ENCODE measurements at places on chromosomes 5 and 9. TPM values are rescaled to one million over a fixed set of nuclear protein-coding genes. Genes with fewer than 3 reads are reported as not detected.
A peak's percentile ranks its signal among the peaks of the same experiment; 100 is the strongest.

C9orf153 gene
- 0.41 TPM for total RNA-seq

CCNI2 gene
- not detected for total RNA-seq

PDCD1LG2 gene
- 3.6 TPM for total RNA-seq

PCDHB12 gene
- total RNA-seq, result 2.4 TPM

MARCHF11 gene
- total RNA-seq, result 2.5 TPM

PCDHGB4 gene
- total RNA-seq, result 4.5 TPM

TRIM7 gene
- 9.0 TPM for total RNA-seq

MEGF10 gene
- total RNA-seq, result 1.1 TPM

AGXT2 gene
- not detected for total RNA-seq

AK3 gene
- total RNA-seq, result 91.1 TPM

DNA sequence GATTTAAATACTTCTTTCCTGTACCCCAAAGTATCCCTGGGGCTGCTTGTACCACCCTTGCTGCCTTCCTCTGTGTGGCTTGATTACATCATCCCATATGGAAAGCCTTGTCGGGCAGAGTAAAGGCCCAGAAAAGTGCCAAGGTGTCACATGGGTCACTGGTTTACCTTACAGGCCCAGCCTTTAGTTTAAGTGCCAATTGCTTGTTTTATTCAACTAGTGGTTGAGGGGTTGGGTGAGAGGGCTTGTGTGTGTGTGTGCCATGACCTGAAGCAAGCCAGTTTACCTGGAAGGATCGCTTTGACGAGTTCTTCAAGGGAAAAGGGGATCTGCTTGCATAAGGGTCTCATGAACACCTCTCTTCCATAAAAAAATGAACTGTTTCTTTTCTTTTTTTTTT lies 7.8 kb upstream of the HSPA9 start:
- no peak for DNase-seq

DNA sequence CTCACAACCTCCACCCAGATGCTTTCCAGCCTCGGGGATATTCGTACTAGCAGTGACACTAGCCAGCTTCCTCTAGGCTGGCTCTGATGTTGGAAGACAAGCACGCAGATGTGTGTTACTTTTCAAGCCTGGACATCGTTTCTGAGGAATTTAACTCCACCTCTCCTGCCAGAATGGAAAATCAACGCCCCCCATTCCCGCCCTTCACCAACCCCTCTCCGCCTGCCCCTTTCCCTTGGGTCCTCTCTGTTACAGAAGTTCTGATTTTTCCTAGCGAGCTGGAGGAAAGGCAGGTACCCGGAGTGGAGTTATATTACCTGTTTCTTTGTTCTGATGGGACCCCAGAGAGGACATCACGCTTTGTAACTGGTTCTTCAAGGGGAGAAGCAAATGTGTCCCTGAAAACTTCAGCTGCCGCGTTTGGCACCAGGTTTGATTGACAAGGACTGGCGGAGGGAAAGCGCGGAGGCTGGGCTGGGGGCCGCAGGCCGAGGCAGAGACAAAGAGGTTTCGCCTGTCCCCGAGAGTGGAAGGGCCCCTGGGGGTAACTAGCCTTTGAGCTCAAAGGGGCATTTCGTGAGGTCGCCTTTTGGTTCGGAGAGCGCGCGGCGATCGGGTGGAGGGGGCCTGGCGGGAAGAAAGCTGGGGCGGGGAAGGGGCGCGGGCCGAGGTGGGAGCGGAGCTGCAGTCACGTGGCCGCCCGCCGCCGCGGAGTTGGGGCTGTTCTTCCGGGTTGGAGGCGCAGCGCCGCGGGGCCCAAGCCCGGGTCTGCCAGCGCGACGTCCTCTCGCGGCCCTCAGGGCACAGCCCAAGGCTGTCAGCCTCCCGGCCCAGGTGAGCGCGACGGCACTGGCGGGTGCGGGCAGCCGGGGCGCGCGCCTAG lies at the start of gene NNT:
Gene NNT, plus strand, starts transcription at position 720 of the 883 bp plus-strand sequence. CDS start 6,016 bp downstream, outside the sequence.
- DNase-seq, result peak; percentile 85

GRCh38 chr9:98104445-98104881 lies 14.6 kb downstream of the TRIM14 start:
- no peak for DNase-seq

DNA sequence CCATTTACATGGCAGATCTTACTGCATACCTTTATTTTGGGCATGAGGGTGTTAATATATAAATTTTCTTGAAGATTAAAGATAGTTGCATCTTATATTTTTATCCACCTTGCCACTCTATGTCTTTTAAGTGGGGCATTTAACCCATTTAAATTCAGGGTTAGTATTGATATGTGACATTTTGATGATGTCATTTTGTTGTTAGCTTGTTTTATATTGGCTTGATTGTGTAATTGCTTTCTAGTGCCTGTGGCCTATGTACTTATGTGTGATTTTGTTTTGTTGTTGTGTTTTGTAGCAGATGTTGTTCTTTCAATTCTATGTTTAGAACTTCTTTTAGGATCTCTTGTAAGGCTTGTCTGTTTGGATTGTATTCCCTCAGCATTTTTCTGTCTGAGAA lies 939.9 kb upstream of the CDH9 start:
- no peak for DNase-seq

DNA sequence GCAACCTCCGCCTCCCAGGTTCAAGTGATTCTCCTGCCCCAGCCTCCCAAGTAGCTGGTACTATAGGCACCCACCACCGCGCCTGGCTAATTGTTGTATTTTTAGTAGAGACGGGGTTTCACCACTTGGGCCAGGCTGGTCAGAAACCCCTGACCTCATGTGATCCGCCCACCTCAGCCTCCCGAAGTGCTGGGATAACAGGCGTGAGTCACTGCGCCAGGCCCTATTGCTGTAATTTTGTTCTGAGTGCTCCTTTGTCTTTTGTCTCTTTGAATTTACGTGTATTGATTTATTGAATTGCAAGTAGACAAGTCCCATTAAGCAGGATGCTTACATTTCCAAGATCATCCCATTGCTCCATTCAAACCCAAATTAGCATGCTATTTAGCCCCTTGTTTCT lies 186.7 kb downstream of the MSX2 start:
- DNase-seq, result no peak

DNA sequence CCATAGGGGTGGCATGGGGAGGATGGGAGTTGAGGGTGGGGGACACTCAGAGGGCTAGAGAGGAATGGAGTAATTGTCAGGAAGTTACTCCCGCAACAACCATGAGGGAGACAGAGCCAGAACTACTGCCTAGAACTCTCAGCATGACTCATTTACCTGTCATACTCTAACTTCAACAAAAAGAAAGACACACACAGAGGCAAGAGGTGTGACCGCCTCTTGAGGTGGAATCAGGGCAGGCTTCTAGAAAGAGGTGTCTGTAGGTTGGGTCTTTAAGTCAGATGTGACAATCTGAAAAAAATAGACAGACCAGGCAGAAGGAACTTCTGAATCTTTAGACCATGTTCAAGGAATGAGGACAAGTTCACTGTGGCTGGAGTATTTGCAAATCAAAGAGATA lies 73.4 kb downstream of the GABBR2 start:
- DNase-seq, result no peak

DNA sequence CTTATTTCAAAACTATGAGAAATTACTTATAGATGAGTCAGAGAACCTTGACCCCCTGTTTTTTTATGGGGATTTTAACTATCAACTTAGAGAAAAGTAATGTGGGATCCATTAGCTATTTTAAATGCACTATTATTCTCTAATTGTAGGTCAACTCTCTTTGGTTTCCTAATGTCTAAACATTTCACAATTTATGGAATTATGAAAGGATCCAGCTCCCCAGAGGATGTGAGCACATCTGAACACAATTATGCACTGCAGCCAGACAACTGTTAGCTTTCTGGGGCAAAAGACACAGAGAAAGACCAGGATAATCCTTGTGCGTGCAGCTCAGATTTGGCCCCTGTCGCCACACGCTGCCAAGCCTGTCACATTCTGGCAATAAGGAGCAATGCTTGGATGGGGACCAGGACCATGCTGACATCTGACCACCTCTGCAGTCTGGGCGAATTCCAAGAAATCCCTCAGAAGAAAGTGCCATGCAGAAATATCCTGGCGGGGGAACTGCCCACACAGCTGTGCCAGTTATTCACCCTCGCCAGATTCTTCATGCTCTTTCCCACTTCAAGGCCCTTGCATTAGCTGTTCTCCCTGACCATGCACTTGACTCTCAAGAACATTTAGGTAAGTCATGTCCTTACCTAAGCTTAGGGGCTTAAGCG lies 22.2 kb upstream of the CMBL start:
- DNase-seq, result peak; percentile 42

GRCh38 chr9:130265431-130266235 lies at the start of gene HMCN2:
HMCN2 (plus strand) TSS chr9:130265760; CDS start chr9:130265879, 119 bp downstream.
- peak; percentile 47 for DNase-seq

GRCh38 chr5:116025866-116026265 lies 6.4 kb upstream of the ARL14EPL start:
- no peak for DNase-seq

DNA sequence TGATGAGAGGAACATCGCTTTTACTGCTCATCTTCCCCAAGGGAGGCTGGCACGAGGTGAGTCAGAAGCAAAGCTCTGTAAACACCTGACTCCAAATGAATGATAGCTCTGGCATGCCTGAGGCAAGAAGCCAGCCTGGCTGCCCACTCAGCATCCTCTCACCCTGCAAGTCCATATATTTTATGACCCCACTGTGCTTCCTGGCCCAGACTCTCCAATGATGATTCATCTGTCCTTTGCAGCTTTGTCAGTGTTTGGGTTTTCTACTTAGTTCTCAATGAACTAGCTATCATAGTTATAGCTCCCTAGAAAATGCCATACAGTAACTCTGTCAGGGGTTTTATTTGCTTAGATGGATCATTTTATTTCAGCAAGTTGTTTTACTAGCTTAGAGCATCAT lies 52.1 kb upstream of the FSTL4 start:
- no peak for DNase-seq

GRCh38 chr5:78903353-78903752 lies 81.8 kb downstream of the ARSB start:
- no peak for DNase-seq

DNA sequence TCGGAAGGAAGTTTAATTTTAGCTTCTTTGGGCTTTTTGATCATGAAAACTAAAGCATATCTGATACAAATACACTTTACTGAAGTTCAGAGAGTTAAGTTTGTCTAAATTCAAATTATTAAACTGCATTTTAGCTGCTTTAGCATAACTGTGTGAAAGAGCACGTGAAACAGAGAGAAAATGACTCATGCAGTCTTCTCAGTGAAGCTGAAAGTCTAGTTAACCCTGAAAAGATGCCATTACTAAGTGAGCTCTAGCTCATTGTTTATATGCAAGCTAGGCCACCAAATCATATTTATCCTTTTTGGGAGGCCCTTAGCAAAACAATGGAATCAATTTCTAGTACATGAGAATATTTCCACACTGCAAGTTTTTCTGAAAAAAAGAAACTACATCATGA lies 27.6 kb downstream of the TPD52L3 start:
- no peak for DNase-seq

- peak; percentile 51 for DNase-seq
Observed at GRCh38 chr5:74639807-74640449, 600 bp downstream of the ENC1 start.

DNA sequence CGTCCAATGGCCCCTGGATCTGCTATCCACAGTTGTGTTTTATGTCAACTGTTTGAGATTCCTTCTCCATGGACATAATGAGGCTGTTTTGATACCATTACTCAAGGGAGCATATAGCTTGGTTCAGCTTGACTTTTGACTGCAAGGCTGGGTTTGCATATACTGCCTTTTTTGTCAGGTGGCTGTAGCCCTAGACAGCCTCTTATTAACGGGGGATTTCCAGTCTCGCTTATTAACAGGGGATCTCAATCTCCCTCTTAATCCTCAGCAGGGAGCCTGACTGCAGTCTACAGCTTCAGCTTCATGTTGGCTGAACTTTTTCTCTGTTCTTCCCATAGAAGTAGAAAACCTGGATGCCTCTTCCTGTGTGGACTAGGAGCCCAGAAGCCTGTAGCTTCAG lies 73.7 kb upstream of the TNC start:
- DNase-seq, result no peak

GRCh38 chr9:113352411-113352810 lies 3.1 kb downstream of the BSPRY start:
- DNase-seq, result no peak

GRCh38 chr5:76230711-76231285 lies 147.6 kb downstream of the SV2C start:
- DNase-seq, result no peak

DNA sequence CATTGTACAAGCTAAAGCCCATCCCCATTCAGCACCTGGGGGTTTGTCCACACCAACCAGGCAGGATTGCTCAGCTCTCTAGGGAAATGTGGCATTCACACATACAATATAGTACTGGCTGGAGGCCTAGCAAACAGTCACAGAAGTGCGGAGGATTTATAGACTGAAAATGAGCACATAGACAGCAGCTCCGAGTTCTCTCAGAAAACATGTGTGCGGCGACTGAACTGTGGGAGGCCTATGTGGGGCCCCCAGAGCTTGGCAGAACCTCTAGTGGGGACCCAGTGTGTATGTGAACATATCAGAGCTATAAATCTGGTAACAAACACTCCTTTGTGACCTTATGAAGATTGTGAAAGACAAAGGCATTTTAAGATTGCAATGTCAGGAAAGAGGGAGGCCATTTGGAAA lies 431.1 kb downstream of the DTWD2 start:
- DNase-seq, result no peak

GRCh38 chr9:116860509-116861120 lies 173.5 kb downstream of the TRIM32 start:
- peak; percentile 73 for DNase-seq

DNA sequence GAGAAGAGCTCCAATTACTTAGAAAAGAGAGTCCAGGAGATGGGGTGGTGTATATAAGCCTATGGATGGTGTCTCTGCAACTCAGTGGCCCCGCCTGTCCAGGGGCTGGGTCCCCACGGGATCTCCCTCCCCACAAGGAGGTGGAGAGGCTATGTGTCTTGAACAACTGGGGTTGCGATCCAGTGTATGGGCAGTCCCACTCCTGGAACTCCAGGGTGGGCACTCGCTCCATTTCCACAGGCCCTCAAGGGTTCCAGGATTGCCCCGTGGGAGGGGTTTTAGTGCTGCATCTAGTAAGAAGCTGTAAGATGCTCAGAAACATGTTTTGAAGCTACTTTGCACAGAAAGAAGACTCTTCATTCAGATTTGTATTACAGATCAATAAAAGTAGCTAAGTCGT lies 558 bp upstream of the SMAD5 start:
- no peak for DNase-seq

DNA sequence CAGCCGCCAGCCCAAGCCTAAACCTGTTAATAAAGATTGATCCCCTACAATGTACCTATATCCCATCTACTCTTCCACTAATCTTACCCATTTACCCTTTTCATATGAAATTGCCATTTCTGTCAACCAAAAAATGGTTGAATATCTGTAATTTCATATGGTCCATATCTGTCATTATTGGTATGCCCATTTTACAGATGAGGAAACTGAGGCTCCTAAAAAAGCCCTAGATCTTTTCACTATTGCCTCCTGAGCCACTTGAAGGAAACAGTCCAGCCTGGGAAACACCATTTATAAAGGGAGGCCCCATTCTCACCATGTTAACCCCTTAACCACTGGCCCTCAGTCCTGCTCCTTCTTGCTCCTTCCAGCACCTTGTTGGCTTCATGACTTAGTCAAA lies 41.2 kb upstream of the SNAPC3 start:
- DNase-seq, result no peak

DNA sequence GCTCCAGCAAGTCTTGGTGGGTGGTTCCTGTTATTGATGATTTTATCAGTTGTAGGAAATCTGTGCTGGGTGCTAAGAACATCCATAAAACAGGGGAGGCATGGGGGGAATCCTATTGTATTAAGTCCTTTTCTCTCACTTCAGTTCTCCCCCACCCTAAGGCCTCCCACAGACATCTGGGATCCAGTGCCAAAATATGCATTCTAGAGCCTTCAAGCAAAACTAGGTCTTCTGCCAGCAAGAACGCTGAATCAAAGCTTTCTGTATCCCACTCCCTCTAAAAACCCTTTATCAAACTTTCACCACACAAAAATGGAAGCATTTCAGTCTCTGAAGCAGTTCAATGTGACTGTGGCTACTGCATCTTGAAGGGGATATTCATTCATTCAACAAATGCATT lies 281.9 kb downstream of the GAS1 start:
- DNase-seq, result no peak
